ENCODE measurements at places on chromosomes 11 and 22. TPM values are rescaled to one million over a fixed set of nuclear protein-coding genes. Genes with fewer than 3 reads are reported as not detected.
A peak's percentile ranks its signal among the peaks of the same experiment; 100 is the strongest.

GRCh38 chr11:73983741-73984538, 1.3 kb upstream of the UCP2 start:
- no peak for DNase-seq

- no peak for DNase-seq
Observed at GRCh38 chr11:28231475-28231874, 123.3 kb downstream of the METTL15 start.

- no peak for DNase-seq
Observed at GRCh38 chr11:128367573-128367972, 219.8 kb downstream of the ETS1 start.

DNA sequence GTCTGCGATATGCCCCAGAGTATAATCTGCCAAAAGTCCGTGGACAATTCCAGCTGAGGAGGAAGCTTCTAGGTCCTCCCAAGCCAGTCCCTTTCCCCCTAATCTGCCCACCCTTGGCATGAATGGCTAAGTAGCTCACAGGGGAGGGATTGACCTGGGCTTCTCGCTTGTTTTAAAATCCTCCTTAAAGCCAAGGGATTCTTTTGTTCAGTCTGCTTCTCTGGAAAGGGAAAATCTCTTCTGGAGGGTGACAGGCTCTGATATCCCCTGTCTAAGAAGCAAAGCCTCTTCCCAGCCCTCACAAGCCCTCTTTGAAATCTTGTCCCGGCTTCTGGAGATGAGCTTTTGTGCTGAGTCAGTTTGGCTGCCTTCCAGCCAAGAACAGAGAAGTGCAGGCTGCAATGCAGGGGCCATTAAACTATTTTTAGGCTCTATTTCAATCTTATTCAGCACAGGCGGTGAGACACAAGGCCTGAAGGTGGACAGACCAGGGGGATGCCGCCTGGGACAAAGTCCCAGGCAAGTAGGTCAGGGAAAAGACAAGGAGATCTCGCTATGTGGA, 23.9 kb downstream of the NEFH start:
- no peak for DNase-seq

DNA sequence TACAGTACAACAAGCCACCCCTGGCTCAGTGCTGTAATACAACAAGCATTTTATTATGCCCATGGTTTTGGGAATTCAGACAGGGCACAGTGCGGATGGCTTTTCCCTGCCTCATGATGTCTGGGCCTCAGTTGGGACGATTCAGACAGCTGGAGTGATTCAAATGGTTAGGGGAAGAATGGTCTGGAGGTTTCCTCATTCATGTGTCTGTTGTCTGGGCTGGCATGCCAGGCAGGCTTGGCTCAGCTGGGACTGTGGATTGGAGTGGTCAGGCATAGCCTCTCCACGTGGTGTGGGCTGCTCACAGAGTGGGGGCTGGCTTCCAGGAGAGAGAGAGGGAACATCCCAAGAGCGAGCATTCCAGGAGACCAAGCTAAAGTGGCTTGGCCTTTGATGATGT, 164.4 kb downstream of the C11orf91 start:
- DNase-seq = peak; percentile 26

GRCh38 chr11:117978991-117979390, 7.2 kb upstream of the IL10RA start:
- no peak for DNase-seq

DNA sequence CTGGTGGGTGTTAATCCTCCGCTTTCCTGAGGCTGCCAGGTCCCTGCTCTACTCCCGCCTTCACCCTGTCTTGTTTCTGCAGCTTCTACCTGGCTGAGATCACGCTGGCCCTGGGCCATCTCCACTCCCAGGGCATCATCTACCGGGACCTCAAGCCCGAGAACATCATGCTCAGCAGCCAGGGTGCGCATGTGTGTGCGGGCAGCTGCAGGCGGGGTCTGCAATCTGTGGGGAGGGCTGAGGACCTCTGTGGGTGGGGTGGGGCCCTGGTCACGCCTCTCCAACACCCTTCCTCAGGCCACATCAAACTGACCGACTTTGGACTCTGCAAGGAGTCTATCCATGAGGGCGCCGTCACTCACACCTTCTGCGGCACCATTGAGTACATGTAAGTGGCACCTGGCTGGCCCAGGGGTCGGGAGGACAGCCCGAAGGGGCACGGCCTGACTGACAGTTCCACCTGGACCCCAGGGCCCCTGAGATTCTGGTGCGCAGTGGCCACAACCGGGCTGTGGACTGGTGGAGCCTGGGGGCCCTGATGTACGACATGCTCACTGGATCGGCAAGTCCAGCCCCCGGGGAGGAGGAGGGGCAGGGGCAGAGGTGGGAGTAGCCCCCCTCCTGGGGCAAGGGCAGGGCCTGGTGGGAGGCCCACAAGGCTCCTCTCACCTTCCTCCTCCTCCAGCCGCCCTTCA, 4.5 kb downstream of the RPS6KB2 start:
- no peak for DNase-seq

GRCh38 chr22:44577391-44578109, 79.5 kb upstream of the RTL6 start:
- DNase-seq = no peak

GRCh38 chr11:124814739-124815138, 14.5 kb upstream of the MSANTD2 start:
- no peak for DNase-seq

DNA sequence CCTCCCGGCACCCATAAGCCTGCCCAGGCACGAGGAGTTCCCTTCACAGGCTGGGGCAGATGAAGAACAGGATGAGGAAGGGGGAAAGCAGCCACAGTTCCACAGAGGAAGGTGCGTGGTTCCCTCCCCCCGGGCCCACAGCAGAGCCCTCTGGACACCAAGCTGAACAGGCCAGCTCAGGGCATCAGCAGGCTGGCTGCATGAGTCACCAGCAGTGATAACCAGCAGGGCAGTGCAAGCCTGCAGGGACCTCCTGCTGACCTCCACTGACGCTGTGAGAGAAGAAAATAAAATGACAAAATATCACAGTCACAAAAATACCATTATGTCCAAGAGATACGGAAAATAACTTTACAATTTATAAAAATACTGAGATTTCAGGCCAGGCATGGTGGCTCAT, 11.5 kb downstream of the RTL6 start:
- no peak for DNase-seq

- no peak for DNase-seq
Observed at GRCh38 chr11:111665777-111666176, 63.5 kb downstream of the SIK2 start.

DNA sequence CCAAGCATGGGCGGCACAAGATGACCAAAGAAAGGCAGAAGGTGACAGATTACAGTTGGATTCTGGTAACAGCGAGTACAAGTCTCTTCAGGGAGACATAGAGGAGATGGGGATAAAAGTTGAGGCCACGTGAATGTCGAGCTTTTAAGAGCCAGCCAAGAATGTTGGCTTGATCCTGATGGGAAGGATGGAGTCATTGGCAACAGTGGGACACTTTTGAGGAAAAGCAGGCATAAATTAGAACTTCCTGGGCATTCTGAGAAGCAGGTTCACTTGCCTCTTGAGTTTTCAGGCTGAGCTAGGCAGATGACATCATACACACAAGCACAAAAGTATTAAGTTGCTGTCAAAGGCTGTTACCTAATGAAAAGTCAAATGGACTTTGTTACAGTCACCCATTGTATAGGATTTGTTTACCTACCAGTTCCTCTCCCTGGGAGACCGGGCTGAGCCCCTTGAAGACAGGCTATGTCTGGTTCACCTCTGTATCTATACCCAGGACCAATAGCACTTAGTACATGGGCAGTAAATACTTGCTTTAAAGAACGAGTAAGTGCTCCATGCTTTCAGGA, 41.1 kb downstream of the TNRC6B start:
- DNase-seq = no peak

DNA sequence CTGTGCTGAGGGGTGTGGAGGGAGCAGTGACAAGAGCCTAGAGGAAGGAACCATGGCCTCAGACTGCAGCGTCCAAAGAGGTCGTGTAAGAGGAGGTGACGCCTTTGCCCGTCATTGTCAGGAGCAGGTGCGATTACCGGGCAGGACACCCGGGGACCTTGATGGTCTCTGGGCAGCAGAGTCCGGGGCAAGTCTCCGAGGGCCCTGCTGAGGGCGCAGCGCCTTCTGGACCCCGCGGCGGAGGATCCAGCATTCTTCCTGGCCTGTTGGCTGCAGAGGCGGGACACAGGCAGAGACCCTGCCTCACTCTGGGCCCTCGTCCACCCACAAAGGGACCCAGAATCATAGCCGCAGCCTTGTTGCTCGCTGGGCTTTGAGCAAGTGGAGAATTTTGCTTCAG, 1168.8 kb downstream of the BRD1 start:
- DNase-seq = no peak

GRCh38 chr11:90803831-90804230, 581.0 kb upstream of the CHORDC1 start:
- DNase-seq = no peak

DNA sequence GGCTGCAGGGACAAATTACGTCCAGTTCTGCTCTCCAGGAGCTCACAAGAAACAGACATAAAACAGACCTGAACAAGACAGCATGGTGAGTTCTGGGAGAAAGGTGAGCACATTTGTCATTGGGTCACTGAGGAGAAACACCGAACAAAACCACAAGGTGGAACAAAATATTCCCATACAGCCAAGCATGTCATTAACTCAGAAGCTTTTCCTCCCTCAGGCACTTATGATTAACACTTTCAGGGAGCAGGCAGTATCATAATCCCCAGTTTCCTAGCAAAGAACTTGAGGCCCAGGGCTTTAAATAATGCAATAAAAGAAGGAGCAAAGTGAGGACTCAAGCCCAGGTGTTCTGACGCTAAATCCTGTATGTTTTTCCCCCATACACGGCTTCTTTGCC, 43.0 kb downstream of the P4HA3 start:
- no peak for DNase-seq

MUC5B gene
- total RNA-seq = 0.22 TPM

OR4C3 gene
- total RNA-seq = not detected

UPB1 gene
- total RNA-seq = 0.99 TPM

SLC6A5 gene
- not detected for total RNA-seq

KRTAP5-9 gene
- total RNA-seq = not detected

B3GAT1 gene
- 0.58 TPM for total RNA-seq

ADAMTS8 gene
- 1.4 TPM for total RNA-seq

EHD1 gene
- total RNA-seq = 81.0 TPM

ISX gene
- not detected for total RNA-seq

OR8G1 gene
- not detected for total RNA-seq

Measured in lower leg skin (tissue), 4 donors.